Left renal pelvis (tissue), 4 donors: ENCODE measurements at places on chromosomes 7 and 10. TPM values are rescaled to one million over a fixed set of nuclear protein-coding genes. Genes with fewer than 3 reads are reported as not detected.

The SLC26A5 gene
- 0.18 TPM for polyA plus RNA-seq

The LRRC18 gene
- 0.16 TPM for polyA plus RNA-seq

The CWF19L1 gene
- 32.0 TPM for polyA plus RNA-seq

The TAS2R3 gene
- 0.70 TPM for polyA plus RNA-seq

The RAB19 gene
- polyA plus RNA-seq = 2.8 TPM

The TNRC18 gene
- 114 TPM for polyA plus RNA-seq

DNA sequence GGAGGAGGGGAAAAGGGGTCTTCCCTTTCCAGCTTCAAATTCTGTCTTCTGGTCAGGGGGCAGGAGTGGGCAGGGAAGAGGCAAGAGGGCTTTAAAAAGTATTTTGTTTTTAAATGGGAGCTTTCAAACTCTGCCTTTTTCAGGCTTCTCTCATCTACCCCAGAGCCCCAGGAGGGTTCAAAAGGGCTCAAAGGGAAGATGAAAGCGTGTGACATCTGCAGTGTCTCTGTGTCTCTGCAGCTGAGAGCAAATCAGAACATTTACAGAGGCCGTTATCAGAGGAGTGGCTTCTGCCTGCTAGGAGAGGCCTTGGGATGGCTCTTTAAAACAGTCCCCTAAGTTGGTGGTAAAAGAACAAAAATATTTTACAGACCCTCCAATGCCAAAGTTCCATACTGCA is 30.3 kb downstream of the TRIM8 start:
- no peak for DNase-seq

GRCh38 chr7:40870108-40870507 is 735.3 kb downstream of the SUGCT start:
- no peak for DNase-seq

DNA sequence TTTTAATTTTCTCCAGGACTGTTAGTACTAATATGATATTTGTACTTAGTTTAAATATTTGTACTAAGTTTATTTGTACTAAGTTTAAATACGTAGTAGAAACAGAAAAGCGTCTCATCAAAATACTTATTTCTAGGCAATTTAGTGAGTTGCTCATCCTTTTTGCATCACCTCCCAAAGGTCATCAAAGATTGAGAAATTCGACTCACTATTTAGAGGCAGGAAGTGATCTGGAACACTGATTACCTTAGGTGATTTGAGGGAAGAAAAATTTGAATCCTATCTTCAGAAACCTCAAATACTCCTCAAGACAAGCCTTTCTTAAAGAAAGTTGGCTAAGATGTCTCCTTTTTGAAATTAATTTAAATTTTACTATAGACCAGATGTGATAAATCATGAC is 14.5 kb downstream of the WNT16 start:
- DNase-seq = no peak

GRCh38 chr10:118106426-118106825 is 59.7 kb upstream of the RAB11FIP2 start:
- DNase-seq = no peak

GRCh38 chr10:79223091-79224048 is 123.9 kb upstream of the PPIF start:
- DNase-seq = no peak

DNA sequence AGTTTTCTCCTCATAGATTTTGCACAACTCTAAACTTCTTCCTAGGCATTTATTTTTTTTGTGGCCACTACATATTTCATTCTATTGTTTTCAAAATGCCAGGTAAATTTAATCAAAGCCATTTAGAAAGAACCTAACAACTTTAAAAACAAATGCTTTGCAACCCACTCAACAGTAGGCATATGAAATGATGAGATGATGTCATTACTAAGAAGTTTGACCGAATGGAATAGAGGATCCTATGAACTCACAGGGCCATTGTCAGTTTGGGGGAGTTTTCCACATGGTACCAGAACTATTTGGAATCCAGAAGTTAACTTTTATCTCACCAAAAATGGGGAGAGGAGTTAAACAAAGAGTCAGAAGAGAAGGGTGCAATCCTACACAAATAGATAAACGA is 100.7 kb upstream of the INHBA start:
- no peak for DNase-seq

DNA sequence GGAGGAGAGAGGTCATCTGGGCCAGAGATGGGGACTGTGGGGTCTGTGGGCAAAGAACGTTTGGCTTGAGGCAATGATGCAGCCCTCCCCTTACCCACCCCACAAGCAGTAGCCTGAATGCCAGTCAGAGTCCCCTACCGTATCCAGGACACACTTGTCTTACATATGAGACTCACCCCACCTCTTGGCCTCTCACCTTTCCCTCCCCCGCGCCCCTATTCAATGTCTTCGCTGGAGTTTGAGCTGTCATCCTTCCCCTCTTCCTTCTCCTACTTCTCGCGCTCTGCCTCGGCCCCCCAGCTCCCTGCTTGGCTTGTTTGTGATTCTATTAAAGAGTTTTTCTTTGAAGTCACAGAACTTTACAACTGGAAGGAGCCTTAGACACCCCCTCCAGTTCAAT is 8.9 kb downstream of the PRRT4 start:
- DNase-seq = no peak

DNA sequence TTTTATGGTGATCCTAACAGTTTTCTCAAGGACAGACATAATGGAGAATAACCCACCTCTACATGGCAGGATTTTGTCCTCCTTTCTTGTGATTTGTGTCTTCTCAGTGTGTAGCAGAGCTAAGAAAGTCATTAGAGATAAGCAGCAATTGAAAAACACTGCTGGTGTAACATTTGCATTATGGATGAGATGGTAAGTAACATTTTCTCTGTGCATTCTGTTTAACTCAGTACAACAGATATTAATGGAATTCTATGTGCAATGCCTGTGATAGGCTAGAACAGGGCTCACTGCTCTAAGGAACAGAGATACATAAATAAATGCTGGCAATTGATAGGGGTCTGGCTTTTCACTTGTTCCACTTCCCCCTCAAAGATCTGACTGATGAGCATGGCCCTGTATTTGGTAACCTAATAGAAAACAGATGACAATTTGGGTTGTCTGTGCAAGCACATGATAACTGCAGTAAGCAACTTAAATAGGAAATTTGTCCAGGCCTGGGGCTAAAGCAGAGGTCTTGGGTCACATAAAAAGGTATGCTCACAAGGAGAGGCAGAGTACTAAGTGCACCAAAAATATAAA is 560.3 kb upstream of the POM121L12 start:
- no peak for DNase-seq
